ENCODE measurements at places on chromosomes 7 and 10.

GRCh38 chr7:117048882-117049281, 95.6 kb downstream of the ST7 start:
- DNase-seq: no peak

GRCh38 chr10:1516492-1517165, 220.7 kb downstream of the ADARB2 start:
- no peak for DNase-seq

DNA sequence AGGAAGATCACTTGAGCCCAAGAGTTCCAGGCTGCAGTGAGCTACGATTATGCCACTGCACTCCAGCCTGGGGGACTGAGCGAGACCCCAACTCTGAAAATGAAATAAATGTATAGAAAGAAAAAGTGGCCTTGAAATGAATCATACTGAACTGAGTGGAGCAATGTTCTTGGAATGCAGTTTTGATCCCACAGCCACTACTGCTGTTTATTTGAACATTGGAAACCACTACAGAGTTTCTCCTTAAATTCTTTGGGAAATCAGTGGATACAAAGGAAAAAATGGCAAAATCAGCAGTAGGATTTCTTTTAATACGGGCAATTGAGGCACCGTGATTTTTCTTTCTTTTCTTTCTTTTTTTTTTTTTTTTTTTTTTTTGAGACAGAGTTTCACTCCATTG, 637.4 kb downstream of the GALNT17 start:
- no peak for DNase-seq

GRCh38 chr7:84452618-84453017, 258.0 kb upstream of the SEMA3A start:
- no peak for DNase-seq

DNA sequence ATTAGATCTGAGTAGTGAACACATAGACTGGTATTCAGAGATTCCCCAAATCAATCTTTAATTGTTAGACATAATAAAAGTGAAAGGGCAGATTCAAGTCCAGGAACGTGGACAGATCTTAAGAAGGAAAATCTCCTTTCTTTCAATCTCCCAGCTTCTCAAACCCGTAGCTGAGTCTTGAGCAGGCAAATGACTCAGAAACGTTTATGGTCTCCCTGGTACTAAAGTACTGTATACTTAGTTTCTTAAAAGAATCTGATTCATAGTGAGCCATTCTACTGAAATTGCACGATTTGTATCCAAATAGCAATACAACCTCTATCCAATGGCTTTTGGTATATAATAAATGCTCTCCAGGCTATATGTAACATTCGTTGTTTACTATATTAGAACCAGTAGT, 140.4 kb upstream of the RHEB start:
- DNase-seq: no peak

DNA sequence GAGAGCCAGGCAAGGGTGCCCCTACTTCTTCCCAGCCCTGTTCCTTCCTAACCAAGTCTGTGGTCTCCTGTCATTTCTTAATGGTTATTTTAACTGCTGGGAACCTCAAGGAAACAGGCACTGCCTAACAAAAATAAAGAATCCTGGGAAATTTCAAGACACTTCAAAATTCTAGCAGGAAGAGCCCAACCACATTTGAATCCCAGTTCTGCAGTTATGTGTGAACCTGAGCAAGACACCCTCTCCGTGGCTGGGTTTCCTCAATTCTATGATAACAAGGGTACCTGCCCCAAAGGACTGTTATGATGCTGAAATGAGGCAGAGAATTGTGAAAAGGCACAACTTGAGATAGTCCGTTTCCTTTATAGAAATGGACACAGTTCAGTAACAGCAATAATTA, 36.2 kb upstream of the DUSP5 start:
- no peak for DNase-seq

DNA sequence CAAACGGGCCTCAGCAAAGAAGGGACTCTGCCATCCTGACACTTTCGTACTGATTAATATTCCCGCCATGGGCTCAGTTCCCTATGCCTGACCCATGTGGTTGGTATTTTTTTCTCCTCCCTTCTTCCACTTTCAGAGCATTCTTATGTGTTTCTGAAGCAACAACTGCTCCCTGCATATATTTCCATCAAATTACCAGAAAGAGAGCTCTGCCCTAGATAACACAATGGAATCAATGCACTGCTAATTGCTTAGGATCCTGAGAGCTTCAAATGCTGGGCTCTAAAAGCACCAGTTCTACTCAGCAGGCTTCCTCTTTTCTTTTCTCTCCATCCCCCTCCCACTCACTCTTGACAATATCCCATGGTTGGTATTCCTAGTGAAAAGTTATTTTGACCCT, 5.3 kb downstream of the TECTB start:
- no peak for DNase-seq

GRCh38 chr7:136278057-136278456, 300.9 kb upstream of the MTPN start:
- no peak for DNase-seq

DNA sequence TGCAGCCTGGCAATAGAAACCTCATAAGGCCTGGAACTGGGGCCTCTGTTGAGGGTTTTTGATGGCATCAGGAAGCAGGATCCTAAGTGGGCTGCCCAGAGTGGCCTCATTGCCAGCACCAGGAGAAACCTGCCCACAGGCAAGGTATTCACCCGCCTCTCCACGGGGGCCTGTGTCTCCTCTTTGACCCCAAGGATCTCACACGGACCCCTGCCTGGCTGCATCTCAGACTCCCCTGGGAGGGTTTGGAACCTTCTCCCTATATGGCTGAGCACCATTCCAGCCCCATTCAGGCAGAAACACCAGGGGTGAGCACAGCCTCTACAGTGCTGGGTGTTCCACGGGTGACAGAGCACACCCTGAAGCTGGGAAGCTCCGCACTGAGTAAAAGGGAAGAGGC, 14.6 kb upstream of the C10orf71 start:
- no peak for DNase-seq

DNA sequence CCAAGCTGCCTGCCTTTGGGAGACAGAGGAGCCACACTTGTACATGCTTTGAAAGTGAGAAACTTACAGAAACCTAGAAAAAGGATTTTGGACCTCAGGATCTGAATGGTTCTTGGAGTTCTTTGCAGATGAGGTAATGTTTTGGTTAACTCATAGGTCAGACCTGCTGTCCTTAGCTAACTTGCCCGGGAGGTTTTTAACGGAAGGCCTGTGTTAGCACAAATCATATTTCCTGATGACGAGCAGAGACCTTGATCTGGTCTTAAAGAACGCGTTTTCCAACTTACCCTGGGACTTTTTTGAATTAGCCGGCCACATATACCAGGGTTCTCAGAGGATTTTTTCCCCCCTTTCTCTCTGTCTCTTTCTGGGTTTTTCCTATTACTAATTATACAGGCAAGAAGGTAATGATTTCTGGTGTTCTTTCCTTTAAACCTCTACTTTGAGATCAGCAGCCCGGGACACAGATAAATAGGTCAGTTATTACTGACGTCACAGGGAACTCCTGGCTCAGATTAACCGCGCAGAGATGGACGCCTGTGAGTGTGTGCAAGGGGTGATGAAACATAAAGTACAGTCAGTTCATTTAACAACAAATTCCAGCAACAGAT, 101.7 kb upstream of the KLF6 start:
- no peak for DNase-seq

- peak; percentile 81 for DNase-seq
Measured at GRCh38 chr10:132836832-132837540, 51.0 kb upstream of the NKX6-2 start.

GRCh38 chr10:132848951-132849545, 63.1 kb upstream of the NKX6-2 start:
- DNase-seq: no peak

GRCh38 chr7:33671531-33672262, 233.6 kb upstream of the BMPER start:
- DNase-seq: no peak
